ENCODE measurements at places on chromosomes 6 and 20.
A peak's percentile ranks its signal among the peaks of the same experiment; 100 is the strongest.

- DNase-seq: peak; percentile 24
Measured at GRCh38 chr20:10476319-10476724, 41.2 kb downstream of the SLX4IP start.

GRCh38 chr6:7107578-7108195 lies at the start of gene RREB1:
Gene RREB1, plus strand, starts transcription at chr6:7107961. Its CDS starts 73,951 bp downstream, at chr6:7181912.
- DNase-seq: peak; percentile 39

- DNase-seq: no peak
Measured at GRCh38 chr6:98944598-98945081, 3.1 kb downstream of the FBXL4 start.

GRCh38 chr6:41028561-41029412 lies 10.2 kb downstream of the UNC5CL start:
- no peak for DNase-seq

DNA sequence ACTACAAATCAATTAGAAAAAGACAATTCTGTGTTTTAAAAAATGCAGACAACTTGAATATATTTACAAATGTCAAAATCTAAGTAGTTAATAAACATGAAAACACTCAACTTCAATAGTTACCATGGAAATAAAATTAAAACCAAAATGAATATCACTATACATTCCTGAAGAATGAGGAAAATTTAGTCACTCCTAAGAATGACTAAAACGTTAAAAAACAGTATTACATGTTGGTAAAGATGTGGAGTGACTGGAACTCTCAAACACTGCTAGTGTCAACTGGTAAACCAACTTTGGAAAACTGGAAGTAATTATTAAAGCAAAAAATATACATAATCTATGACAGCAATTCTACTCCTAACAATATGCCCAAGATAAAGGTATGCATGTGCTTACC lies 36.3 kb downstream of the AHI1 start:
- no peak for DNase-seq

GRCh38 chr20:1392693-1393506 lies at the start of gene FKBP1A:
Gene FKBP1A, minus strand, starts transcription at chr20:1393054. Its CDS starts 56 bp downstream, at chr20:1392998.
- peak; percentile 85 for DNase-seq

- DNase-seq: no peak
Measured at GRCh38 chr20:13141546-13141945, 79.5 kb upstream of the ISM1 start.

- DNase-seq: no peak
Measured at GRCh38 chr20:20711413-20711812, 1.0 kb downstream of the RALGAPA2 start.

DNA sequence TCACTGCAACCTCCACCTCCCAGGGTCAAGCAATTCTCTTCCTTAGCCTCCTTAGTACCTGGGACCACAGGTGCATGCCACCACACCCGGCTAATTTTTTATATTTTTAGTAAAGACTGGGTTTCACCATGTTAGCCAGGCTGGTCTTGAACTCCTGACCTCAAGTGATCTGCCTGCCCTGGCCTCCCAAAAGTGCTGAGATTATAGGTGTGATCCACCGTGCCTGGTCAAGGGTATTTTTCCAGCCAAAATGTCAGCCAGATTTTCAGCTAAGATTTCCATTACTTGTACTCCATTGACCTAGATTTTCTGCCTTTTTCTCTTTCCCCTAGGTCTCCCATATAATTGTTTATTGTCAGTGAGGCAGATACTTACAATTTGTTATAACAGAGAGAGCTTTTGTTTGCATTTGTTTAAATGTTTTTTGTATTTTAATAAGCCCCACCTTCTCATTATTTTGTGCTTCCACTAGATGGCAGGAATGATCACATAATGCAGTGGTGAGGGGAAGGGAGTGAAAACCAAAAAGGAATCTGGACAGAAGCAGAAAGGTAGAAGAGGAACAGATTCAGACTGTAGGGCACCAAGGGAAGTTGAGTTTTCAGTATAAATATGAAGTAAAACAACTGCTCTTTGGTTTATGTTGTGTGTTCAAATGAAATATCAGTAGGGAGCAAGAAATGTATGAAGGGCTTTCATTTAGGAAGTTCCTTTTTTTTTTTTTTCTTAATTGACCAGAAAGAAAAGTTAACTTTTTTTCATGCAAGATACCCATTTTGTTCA lies 29.7 kb downstream of the RPF2 start:
- DNase-seq: peak; percentile 26

GRCh38 chr6:169185692-169186485 lies 67.8 kb downstream of the THBS2 start:
- DNase-seq: no peak

DNA sequence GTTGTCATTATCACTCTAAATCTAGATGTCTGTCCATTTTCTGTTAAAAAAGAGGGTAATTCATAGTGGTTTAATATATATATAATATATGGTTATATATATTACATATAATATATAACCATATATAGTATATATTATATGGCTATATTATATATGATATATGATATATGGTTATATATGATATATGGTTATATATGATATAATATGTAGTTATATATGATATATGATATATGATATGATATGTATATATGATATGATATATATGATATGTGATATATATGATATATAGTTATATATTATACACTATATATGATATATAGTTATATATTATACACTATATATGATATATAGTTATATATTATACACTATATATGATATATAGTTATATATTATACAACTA lies 8.6 kb downstream of the OR2A4 start:
- no peak for DNase-seq

- no peak for DNase-seq
Measured at GRCh38 chr6:139148557-139149235, 13.8 kb downstream of the HECA start.

DNA sequence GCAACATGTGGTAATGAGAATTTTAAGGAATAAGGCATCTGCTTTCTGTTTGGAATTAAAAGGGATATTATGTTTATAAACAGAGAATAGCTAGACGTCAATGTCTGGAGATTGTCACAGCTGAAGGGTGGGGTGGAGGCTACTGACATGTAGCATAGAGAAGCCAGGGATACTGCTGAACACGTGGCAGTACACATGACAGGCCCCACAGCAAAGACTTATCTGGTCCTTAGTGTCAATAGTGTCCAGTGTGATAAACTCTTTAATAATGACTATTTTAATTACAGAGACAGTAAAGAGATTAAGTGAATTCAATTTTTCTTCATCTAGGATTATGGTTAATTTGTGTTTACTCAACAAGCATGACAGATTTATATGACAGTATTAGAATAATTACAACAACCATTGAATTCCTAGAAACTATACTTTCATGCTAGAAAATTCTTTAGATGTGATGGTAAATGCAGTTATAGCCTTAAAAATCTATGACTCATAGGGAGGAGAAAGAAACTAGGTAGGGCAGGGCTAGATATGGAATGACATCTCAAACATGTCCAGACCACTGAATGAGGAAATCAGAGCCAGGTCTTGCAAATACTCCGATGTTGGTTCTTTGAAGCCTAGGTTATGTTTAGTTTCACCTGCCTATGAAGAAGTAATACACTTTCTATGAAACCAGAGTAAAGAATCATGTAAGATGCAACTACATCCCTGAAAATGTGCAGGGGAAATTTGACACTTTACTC lies 399.5 kb downstream of the PHF3 start:
- DNase-seq: no peak

DNA sequence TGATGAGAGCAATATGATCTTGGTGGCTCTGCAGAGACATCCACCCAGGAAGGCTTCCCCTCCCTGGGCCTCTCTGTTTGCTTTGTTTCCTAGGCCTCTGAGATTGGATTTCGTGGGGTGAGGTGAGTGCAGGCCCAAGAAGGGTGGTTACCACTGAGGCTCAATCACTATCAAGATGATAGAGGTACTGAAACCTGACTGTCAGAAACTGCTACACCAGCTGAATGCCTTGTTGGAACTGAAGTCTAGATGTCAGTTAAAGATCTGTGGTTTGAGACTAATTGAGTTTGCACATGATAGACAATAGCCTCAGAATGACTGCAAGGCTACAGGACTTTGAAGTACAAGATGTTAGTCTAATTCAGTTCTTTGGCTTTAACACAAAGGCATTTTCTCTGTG lies 15.2 kb downstream of the VNN1 start:
- no peak for DNase-seq

DNA sequence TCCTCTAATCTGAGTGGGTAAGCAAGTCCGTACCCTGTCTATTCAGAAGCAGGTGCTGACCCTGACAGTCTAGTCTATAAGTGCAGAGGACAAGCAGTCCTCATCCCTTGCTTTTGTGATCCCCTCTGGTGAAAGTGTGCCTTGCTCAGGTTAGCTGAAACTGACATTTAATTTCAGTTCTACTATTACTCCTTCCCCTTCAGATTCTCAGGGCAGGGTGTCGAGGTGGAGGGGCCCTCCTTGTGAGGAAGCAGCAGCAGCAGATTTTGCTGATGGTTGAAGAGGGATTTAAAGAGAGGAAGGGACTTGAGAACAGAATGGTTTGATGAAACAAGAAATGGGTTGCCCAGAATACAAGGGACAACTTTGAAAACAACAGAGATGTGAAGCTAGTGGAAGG lies 309.3 kb downstream of the CLIC5 start:
- DNase-seq: no peak

DNA sequence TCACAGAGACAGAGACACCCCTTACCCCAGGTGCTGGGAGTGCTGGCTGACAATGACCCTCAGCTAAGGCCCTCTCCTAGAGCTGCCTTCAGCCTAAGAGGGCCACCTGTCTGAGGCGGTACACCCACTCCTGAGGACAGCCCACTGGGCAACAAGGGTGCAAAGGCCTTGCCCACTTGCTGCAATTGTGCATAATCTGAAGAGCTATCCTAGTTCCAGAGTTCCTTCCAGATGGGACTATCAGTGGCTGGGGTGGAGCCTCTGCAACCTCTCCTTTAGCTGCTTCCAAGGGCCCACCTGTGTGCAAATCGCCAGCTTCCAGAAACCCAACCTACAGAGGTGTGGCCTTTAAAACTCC lies 87.5 kb downstream of the PREX1 start:
- DNase-seq: no peak

GRCh38 chr6:84766118-84766798 lies 1.9 kb upstream of the TBX18 start:
- DNase-seq: no peak

DNA sequence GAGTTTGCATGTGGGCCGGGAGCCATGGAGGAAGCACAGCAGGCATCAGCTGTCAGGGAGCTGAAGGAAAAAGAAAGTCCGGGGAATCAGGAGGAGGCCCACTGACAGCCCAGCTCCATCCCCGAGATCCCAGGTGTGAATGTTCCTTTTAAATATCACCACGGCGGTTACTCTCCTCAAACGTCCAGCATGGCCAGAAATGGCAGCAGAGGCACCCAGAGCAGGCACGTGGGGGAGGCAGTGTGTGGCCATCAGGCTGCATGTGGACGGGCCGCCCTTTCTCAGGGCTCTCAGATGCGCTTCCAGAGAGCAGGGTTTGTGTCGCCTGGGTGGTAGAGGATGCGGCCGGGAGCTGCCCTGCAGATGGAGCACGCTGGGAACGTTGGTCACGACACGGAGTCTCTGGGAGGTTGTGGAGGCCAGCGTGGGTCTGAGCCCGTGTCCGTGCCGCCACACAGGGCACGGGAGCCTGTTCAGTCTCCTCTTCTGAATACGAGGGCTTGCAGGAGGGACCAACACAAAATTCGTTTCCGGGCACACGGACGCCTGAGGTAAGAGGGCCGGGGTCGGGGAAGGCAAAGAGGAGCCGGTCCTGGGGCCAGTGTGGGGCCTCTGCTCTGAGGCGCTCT lies 45.3 kb upstream of the DACT2 start:
- no peak for DNase-seq

DNA sequence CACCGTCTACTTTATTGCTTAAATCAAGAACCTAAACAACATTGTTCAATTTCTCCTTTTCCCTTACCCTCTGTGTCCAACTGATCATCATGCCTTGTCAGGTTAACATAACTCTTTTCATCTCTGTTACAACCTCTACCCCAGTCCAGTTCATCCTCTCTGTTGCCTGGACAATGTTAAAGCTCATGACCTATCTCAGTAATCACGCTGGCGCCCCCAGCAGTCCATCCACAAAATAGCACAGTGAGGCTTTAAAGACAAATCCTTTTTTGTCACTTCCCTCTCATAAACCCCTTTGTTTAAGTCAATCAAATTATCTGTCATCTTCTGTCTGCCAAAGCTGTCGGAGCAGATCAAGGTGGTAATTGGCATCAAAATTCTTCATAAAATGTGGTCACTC lies 140.1 kb downstream of the QKI start:
- peak; percentile 17 for DNase-seq

DNA sequence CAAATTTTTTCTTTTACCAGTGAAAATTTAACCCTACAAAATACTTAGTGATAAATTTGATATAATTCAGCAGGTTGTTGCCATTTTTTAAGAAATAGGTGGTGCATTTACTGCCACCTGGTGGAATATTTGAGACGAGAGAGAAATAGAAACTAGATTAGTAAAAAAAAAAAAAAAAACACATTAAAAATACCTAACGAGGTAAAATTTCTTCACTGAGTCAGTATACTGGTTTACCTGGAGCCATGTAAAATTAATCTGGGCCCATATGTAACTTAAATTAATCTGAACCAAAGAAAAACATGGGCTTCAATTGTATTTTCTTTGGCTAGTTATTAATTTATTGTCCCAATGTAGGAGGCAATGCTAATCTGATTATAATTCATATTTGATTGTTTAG lies 520.8 kb downstream of the EPM2A start:
- DNase-seq: no peak

DNA sequence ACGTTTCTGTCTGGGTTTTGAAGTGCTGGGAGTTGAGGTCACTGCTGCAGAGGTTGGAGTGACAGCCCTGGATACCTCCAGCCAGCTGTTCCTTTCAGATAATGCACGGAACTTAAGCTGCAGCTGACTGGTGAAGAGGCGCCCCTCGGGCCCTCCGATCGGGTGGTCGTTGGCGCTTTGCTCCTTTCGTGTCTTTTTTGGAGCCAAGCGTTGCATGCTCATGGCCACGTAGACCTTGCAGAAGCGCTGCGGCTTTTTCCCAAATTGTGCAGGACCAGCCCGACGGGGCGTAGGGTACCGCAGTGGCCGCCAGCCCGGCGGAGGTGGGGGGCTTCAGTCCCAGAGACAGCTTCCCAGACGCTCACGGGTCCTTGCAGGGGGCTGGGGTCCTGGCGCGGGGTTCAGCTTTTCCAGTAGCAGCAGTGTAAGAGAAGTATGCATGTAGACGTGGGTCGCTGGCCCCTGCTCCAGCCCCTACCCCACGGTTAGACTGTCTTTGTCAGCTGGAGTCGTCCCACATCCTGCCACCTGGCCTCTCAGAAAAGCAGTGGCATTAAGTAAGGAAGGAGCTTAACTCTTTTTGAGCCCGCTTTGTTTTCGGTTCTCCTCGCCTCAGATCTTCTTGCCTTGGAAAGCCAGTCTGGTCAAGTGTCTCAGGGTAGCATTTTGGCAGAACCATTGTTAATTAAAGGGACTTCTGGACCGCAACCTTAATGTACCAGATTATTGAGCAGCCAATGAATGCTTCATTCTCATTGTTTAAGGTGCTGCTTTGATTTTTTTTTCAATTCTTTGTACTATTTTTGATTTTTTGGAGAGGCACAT lies 838 bp downstream of the TNFAIP3 start:
- no peak for DNase-seq

- DNase-seq: no peak
Measured at GRCh38 chr6:11353921-11354389, 121.5 kb upstream of the NEDD9 start.

- DNase-seq: no peak
Measured at GRCh38 chr6:11423072-11423471, 114.5 kb upstream of the TMEM170B start.
